Epithelial cell of proximal tubule (primary cell): ENCODE measurements at places on chromosomes 16 and 17.

GRCh38 chr17:15216481-15216880, 48.6 kb downstream of the PMP22 start:
- DNase-seq = no peak

DNA sequence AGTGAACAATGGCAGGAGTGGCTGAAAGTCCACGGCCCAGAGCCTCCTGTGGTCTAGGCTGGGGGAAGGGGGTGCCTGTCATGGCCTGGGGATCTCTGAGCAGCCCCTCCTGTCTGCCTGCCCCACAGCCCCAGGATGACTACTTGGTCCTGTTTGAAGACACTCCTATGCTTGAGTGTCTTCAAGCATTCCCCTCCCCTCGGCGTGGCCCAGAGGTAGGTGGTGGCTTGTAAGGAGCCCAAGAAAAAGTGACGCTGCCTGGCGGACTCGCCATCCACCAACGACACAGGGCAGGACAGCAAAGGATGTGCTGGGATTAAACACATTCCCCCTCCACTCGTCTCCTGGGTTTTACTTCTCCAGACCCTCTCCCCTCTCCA, 5.7 kb downstream of the SULT1A1 start:
- DNase-seq = no peak

DNA sequence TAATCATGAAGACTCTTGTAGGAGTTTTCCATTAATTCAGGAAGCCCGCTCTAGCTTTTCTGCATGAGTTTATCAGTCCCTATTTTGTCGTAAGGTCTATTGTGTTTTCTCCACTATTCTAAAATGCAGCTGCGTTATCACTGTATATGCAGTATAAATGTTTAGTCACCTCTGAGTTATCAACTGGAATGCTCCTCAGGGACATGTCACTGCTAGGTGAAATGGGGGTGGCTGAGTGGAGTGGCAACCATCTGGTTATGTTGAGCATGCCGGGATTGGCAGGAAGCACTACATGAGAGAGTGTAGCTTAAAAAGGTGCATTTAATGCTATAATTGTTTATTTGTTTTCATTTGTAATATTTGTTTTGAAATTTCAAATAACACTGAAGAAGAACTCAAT, 285.2 kb upstream of the ELAC2 start:
- no peak for DNase-seq

DNA sequence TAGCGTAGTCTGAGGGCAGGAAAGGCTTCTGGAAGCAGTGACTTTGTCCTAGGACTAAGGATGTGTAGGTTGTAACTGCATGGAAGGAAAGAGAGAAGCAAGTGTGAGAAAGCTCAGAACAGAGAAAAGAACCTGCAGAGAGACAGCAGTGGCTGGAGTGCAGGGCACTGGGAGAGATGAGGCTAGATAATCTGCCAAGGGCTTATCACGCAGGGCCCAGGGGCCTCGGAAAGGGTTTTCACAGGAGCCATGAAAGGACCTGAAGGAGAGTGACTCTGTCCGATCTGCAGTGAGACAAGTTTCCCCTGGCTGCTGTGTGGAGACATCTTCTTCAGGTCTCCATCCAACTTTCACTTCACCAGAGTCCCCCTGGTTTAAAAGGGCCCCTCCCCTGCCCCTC, 7.1 kb upstream of the SRCAP start:
- no peak for DNase-seq

GRCh38 chr17:19304209-19304608, 58.3 kb downstream of the B9D1 start:
- no peak for DNase-seq

DNA sequence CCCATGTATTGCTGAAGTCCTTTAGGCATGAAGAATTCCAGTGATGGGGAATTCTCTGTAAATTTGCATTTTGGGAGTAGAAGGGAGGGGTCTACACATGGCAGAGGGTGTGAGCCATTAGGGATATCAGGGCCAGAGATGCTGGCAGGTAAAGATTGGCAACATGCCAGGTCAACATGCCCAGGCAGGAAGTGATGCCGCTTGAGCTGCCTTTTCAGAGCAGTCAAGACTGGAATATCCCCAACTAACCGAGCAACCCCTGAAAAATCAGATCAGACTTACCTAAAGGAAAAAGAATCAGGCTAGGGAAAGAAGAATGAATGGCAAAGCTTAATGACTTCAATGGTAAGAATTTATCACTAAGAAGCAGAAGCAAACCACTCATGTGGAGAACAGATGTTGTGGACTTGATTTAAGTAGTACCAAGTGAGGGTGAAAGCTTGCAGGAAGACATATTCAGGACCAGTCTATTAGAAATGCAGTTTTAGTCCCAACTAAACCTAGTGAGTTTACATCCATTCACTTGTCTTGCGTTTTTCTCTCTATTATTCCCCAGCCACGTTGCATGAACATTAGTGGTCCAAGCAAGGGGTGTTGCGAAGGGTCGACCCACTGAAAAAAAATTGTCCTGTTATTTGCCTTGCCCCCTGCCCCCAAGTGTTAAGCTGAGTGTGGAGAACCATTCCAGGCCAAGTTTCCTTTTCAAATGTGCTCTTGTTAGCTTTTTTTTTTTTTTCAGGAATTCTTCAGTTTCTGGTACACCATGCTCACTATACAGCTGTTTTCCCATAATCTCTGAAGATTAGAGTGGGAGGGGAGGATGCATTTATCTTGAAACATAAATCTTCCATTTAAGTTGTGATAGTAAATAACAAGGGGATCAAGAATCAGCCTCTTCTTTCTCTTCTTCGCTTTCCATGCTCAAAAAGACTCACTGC, 105.2 kb downstream of the ABCA8 start:
- no peak for DNase-seq

- no peak for DNase-seq
Measured at GRCh38 chr16:16982614-16983013, 488.1 kb downstream of the XYLT1 start.

GRCh38 chr17:205817-206216, 24.4 kb upstream of the DOC2B start:
- no peak for DNase-seq

DNA sequence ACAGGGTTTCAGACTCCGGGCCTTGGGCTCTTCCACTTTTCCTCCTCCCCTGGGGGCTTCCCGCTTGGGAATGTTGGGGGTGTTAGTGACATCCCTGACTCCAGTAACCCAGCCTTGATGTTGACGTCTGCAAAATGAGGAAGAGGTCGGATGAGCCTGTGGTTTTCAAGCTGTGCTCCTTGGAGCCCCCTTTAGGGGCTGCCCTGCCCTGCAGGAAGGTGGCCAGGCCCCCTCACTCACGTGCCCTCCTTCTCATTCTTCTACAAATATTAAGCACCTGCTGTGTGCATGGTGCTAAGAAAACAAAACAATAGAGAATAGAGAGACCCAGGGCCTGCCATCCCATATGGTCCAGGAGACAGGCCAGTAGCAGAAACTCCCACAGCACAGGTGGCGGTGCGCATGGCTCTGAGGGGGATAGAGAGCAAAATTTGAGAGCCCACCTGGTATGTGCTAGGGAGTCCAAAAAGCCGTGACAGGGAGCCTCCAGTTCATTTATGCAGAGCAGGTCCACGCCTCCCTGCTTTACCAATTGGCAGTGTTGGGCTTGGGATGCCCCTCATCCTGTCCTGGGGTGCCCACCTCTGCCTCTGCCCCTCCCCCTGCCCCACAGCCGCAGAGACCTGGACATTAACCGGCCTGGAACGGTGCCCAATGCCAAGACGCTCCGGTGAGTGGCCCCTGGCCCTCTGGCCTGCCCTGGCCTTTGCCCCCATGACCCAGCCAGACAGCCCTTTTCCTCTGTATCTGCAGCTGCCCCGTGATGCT, 7.4 kb downstream of the NDRG4 start:
- no peak for DNase-seq

DNA sequence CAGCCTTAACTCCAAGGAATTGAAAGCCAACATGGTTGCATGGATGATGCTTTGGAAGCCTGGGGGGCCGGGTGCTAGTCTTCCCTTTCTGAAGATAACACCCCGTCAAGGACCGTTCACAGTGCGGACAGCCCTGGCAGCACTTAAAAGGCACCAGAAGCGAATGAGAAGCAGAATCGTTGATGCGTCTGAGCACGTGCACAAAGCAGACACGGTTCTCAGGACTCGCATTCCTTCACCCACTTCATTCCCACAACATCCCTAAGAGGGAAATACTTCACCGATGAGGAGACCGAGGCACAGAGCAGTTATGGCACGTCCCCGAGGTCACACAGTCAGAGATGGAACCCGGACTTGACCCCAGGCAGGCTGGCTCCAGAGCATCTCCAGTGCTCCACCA, 14.2 kb downstream of the TRPV1 start:
- DNase-seq = no peak

GRCh38 chr16:23395732-23396131, 57.3 kb downstream of the COG7 start:
- no peak for DNase-seq

DNA sequence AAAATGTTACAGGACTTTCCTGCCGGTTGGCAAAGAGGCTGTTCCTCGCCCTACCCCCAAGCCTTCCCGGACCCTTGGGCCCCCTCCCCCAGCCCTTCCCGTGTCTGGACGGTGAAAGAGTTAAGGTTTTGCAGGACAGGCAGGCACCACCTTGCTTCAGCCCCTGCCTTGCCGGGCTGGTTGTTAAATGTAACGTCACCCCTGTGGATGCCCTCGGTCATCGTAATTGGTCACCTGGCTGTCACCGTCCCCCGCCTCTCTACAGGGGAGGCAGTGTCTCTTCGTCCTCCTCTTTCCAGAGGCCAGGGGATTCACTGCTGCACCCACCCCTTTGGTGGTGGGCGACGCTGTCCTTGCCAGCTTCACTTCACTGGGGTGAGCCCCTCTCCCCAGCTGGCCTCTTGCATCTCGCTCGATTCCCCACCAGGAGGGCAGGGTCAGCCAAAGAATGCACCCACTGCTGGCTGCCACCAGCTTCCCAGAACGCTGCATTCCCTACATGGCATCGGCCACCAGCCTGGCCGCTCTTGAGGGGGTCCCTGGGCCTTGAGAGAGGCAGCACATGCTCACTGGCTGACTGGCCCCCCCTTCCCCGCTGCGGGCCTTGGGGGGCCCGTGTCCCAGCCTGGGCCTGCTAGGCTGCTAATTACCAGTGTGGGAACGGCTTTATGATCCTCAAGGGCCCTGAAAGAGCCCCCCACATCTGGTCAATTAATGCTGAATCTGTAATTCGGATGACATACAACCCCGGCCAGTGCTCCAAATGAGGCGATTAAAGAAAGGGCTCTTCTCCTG, 25.2 kb upstream of the GSE1 start:
- DNase-seq = no peak

DNA sequence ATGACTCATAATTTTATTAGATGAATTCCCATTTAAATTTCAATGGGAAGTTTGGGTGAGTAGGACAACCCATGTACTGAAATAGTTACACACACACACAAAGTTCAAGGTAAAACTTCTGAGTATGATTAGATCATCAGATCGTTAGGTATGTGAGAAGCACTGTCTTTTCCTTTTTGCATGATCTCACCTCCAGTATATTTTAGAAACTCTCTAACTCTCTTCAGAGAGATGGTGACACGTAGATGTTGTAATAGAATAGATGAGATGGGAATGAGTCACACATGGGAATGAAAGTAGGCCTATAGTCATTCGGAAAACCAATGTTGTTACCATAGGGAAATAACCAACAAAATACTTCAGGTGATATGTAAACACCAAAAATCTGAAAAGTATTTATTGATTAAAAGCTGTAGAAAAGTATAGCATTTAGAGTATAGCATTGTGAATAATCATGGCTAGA, 22.2 kb downstream of the KRT23 start:
- peak; percentile 100 for DNase-seq

DNA sequence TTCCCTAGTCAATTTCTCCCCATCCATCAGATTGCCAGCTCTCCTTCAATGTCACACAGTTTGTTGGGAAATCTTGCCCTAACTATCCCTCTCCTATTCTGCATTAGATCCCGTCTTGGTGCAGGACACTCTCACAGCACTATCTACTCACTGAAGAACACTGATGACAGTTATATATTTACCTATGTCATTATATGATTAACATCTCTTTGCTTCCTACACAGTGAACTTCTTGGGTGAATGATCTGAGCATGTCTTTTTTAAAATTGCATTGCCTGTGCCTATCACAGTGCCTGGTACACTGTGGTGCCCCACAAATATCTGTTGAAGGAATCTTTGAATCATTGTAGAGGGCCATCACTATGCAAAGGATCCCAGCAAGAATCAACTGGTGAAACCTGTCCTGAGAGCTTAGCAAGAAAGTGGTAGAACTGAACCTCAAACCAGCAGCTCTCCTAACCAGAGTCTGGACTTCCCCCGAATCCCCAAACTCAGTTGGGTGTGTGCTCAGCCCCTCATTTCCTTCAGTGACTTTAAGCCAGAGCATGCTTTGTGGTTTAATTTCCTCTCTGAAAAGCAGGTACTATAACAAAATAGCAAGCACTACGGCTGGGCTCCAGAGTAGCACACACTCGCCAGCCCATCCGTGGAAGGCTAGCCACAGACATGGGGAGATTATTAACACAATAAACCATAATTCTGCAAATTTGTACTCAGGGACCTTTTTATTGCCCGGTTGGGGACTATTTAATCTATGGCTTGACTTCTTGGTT, 680.7 kb upstream of the SALL1 start:
- no peak for DNase-seq

DNA sequence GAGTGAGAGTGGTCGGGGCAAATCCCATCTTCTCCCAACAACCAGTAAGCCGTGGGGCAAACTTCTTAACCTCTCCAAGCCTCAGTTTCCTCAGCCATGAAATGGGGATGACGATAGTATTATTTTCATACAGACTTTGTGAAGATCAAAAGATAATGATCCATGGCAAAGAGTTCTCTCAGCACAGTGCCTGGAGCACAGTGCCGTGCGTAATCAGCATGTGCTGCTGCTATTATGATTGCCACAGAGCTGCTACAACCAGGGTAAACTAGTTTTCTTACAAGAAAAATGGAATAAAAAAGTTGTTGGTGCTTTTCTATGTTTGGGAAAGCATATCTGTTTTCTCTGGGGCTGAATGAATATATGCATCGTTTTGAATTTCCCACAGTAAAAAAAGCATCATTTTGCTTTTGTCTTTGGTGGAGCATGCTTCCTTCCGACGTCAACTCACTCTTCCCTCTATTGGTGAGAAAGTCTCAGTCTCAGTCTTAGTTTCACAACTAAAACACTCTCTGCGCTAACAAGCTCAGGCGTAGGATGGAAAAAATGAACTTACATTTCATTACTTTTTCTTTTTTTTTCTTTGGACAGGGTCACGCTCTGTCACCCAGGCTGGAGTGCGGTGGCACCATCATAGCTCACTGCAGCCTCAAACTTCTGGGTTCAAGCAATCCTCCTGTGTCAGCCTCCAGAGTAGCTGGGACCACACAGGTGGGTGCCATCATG, 37.2 kb downstream of the CDK5R1 start:
- no peak for DNase-seq

DNA sequence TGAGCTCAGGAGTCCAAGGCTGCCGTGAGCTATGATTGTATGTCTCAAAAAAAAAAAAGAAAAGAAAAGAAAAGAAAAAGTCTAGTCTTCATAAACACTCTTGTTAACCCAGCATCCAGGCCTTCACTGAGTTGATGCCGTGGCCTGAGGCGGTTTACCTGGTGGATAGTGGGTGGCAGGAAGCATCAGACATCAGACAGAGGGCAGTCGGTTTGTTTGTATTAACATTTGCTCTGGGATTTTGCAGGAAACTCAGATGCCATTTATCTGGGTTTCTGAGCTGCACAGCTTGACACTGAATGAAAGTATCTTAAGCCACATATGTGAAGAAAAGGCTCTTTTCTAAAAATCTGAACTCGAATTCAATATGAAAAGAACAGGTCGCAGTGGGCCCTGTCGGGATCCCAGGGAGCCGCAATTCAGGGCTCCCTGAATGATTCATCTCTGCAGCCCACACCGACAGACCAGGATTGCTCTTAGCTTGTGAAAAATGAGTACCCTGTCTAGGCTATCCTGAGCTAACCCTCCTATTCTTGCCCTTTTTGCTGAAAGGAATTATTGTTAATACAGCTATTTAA, 1.1 kb upstream of the DBNDD1 start:
- no peak for DNase-seq

GRCh38 chr17:75124041-75124818, 7.3 kb downstream of the NT5C start:
- no peak for DNase-seq
